ENCODE measurements at places on chromosomes 12 and 14.

GRCh38 chr12:53058674-53059433 lies 9.0 kb downstream of the TNS2 start:
- DNase-seq: no peak

DNA sequence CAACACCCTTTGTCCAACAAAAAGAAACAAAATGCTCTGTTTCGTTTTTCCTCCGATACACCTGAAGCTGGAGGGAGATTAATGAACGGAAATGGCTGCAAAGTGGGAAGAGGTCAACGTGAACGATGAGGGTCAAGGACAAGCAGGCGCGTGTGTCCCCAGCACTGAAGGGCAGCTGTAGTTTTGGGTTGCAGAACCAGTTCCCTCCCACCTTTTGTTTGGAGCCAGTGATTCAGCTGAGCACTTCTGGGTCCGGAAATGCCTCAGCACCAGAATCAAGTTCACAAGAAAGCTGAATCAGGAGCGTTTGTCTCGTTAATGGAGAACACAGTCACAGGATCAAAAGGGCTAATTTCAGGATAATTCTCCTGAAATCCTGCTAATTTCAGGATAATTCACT lies 51.1 kb upstream of the PWP1 start:
- DNase-seq: no peak

GRCh38 chr14:59347915-59348314 lies 117.3 kb downstream of the GPR135 start:
- DNase-seq: no peak

DNA sequence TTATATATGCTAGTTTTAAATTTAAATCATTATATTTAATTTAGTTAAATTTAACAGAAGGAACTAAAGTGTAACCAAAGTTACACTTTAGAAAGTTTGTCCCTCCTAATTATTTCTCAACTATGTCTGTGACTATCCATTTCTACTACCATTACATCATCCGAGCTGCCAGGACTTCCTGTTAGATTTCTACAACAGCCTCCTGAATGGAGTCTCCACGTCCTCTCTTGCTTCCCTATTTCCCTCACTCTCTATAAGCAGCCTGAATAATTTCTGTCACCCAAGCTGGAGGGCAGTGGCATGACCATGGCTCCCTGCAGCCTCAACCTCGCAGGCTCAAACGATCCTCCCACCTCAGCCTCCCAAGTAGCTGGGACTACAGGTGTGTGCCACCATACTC lies 84.1 kb downstream of the TTC7B start:
- DNase-seq: no peak

GRCh38 chr12:112140728-112141127 lies 15.4 kb downstream of the TRAFD1 start:
- DNase-seq: no peak

GRCh38 chr12:12720672-12721161 lies 3.5 kb downstream of the CDKN1B start:
- DNase-seq: no peak

DNA sequence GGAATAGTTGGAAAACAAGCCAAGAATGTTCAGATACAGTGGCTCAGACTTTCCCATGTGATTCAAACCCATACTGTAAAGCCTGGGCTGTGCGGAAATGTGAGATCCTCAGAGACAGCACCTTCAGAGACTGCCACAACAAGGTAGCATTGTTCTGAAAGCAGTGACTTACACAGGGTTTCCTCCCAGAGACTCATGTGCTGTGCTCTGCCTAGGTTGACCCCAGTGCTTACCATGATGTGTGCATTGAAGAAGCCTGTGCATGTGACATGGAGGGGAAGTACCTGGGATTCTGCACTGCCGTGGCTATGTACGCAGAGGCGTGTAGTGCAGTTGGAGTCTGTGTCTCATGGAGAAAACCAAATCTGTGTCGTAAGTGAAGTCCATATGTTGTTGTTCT lies 219.4 kb downstream of the LRRK2 start:
- no peak for DNase-seq

DNA sequence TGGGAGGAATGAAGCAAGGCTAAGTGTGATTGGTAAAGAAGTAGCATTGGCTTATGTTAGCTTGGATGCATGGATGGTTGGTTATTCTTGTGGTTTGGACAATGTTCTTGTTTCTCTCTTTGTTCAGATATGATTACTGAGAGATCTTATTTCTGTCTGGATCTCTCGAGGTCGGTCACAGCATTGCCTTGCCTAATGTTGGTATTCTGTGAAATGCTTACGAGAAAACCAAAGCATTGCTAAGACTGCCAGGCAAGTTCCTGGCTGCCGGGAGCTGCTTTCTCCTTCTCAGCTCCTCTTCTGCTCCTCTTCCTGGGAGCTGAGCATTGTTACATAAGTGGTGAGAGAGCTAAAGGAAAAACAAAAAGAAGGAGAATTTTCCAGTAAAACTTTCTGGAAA lies 7.4 kb upstream of the RND1 start:
- no peak for DNase-seq

GRCh38 chr14:102723650-102724049 lies 53.6 kb upstream of the TRAF3 start:
- no peak for DNase-seq

DNA sequence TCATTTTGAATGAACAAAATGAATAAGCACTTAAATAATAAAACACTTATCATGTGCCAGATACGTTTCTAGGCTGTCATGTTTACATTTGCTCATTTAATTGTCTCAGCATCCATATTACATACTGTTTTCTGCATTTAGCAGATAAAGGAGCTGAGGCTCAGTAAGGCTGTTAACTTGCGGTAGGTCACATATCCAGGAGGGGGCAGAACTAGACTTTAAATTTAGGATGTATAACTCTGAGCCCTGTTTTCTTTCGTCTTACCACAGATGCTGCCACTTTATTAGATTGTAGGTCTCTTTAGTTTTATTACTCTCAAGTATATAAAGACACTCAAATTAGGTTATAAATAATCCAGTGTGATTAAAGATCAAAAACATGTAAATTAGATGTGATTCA lies 17.7 kb downstream of the IRAK4 start:
- DNase-seq: no peak

GRCh38 chr12:132672678-132673077 lies 14.5 kb downstream of the POLE start:
- DNase-seq: no peak

DNA sequence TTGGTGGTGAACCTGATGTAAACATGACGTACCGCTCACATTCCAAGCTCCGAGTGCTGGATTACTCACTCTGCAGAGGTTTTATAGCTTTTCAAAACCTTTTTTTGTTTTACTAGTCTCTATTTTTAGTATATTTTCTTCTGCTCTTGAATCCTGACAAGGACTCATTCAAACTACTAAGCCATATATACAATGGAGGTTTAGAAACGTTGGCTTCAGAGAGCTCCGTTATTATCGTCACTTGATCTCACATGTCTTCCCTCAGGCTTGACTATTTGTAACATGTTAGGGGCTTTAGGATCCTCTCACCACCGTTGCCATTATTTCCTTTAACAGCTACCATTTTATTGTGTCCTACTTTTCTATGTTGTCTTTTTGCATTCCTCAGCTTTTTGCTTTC lies 1321.5 kb upstream of the FLRT2 start:
- no peak for DNase-seq

DNA sequence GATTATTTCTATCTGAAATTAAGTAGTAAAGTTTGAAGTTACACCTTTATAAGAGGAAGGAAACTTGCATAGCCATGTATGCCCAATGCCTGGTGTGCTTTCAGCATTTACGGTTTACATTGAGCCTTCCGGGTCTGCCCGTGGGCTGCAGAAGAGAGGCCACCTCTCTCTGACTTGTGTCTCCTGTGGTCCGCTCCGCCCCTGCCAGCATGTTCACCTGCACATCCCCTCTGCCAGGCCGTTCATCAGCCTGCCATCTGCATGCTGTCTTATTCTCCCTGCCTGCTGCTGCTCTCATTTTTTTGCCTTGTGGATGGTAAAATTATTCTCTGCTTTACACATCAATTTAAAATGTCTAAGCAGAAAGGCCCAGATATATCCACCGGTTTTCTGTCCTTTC lies 41.5 kb upstream of the DYNC1H1 start:
- no peak for DNase-seq

DNA sequence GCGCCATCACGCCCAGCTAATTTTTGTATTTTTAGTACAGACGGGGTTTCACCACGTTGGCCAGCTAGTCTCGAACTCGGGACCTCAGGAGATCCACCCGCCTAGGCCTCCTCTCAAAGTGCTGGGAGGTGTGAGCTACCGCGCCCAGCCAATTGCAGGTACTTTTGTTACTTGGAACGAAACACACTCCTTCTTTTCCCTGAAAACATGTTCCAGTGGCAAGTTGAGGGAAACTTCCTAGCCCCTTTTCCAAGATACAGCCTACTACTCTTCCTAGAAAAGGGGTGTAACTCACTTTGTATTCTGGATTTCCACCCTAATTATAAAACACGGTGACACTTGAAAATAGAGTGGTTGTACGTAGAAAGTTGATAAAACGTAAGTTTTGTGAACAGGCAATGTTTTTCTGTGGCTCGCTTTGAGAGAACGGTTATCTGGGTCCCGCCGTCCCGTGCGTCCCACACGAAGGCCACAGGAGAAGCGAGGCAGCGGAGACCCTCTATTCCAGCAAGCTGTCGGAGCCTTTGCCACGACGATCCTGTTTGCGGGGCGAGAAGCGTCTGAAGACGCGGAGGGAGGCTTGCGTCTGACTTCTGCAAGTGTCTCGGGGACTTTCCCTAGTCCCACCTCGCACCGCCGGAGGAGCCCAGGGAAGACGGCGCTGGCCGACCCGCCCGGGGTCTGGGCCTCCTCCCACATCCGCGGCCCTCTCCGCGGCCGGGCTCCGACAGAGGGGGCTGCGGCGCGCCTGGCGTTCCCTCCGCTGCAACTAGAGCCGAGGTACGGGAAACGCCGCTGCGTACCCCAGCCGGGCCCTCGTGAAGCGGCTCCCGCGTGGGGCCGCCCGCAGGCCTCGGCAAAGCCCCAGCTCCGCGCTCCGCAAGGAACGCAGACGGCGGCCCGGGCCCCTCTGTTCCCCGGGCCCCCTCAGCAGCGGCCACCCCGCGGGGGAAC lies 745 bp downstream of the CDCA4 start:
- DNase-seq: no peak

- no peak for DNase-seq
Observed at GRCh38 chr12:52826611-52827498, 7.3 kb downstream of the KRT79 start.

DNA sequence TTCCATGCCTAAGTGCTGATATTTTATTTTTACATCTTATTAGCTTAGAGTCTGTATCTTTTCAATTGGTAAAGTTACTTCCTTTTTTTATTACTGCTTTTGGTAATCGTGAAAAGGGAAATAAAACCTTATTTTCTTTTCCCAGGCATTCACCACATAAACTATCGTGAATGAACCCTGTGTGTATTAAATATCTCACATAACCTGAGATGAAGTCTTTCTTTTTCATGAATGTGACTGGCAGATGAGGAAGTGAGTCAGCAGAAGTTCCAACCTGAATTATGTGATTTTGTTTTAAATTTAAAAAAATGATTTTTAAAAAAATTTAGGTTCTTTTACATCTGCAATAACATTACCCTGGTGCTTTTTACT lies 26.0 kb downstream of the MYBPC1 start:
- no peak for DNase-seq

DNA sequence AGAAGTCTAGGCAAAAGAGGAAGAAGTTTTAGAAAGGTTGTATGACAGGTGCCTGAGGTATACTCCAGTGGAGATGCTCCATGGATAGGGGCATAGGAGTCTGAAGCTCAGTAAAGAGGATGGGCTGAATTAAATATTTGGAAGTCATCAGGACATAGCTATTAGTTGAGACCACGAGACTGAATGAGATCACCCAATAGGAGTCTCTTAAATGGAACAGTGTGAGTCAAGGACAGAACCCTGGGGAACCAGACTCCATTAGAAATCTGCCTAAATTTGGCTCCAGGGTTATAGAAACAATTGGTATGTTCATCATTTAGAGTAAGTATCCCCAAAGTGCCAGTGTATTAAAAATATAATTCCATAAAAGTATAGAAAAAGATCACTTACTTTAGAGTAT lies 172.6 kb downstream of the PRKCH start:
- no peak for DNase-seq

DNA sequence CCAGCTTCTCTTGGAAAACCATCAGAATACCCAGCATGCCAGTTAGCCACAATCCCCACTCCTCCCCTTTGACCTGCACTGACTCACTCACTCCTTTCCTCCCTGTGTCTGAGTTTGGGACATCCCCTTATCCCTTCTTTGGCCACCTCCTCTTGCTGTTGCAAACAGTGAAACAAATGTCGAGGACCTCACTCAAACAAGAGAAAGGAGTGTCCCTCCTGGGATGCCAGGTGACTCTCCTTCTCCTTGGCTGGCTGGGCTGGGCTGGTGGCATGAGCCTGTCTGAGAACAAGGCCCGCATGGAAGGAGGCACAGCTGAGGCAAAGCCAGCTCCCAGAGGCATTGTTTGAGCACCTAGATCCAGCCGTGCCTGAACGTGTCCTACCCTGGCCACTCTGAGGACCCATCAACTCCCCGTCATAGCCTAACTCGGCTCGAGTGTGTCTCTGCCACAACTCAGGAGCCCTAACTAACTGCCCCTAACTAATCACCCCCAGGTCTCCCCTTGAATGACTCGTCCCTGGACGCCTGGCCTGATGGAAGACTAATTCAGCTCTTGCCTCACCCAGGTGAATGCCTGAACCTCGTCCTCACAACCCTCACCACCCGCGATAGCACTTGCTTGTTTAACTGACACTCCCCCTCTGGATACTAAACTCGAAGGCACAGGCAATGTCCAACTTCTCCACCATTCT lies 43.0 kb downstream of the NCOR2 start:
- no peak for DNase-seq

DNA sequence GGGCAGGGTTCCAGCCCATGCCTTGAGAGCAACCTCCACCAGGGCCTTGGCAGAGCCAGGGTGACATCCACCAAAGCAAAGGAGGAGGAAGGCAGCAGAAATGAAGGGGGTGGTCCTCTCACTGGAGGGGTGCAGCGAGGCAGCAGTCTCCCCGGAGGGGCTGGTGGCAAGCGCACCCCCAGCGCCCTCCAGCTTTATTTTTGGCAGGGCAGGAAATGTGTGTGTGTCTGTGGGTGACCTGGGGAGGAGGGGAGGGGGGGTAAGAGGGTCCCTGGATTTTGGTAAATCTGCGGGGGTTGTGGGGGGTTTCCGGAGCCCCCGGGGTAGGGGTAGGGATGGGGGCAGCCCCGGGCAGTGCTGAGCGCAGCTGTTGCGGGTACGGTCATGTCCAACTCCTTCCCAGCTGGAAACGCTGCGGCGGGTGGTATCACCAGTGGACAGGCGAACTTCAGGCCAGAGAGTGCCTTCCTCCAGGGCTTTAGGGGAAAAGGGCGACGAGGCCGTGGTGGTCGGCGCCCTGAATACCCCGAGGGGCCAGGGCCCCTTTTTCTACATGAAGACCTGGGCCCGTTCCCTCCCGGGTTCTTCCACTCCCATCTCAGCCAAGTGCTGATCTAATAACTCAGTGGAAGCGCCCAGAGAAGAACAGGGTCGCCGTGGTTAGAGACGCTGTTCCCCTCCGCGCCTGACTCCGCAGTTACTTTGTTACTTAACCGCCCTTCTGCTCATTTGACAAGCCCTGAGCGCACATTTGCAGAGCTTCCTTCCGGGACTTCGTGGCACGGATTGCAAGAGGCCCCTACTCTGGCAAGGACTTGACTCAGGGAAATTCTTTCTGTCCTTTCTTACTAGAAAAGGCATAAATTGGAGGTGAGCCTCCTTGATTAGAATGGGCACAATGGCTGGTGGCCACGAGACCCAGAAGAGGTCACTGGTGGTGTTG lies 55.2 kb downstream of the FOS start:
- DNase-seq: no peak

Measured in esophagus squamous epithelium (tissue), 5 donors.